Karpas-422 (cell line): ENCODE measurements at places on chromosomes 1 and 21. TPM values are rescaled to one million over a fixed set of nuclear protein-coding genes. Genes with fewer than 3 reads are reported as not detected.

- H3K4me3 ChIP-seq: no peak overlapping the region
- H3K27me3 ChIP-seq: no peaks in the 10 kb centered on the region
Measured at GRCh38 chr1:167441222-167441621, 77.1 kb downstream of the CD247 start.

DNA sequence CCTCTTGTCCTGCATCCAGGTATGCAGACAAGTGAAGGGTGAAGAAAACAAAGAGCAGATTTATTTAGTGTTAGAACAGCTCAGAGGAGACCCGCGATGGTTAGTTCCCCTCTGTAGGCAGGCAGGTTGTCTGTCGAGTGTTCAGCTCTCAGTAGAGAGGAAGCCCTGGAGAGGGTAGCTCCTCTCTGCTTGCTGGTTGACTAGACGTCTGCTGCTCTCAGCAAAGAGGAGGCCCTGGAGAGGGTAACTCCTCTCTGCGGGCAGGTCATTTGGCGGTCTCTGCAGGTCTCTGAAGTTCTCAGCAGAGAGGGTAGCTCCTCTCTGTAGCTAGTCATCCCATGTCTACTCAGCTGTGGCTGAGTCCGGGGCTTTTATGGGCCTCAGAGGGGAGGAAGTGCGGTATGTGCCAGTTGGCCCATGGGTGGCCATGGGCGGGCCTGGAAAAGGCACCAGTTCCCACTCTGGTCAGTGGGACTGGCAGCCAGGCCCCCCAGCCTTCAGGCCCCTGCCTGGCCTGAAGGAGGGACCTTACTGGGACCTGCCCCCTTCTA lies 13.4 kb downstream of the ZBTB40 start:
- no peak for DNase-seq
- H3K4me3 ChIP-seq: no peak overlapping the region
- H3K4me1 ChIP-seq: peaks cover 28% of the 10 kb centered on the region
- no peaks in the 10 kb centered on the region for H3K27me3 ChIP-seq

DNA sequence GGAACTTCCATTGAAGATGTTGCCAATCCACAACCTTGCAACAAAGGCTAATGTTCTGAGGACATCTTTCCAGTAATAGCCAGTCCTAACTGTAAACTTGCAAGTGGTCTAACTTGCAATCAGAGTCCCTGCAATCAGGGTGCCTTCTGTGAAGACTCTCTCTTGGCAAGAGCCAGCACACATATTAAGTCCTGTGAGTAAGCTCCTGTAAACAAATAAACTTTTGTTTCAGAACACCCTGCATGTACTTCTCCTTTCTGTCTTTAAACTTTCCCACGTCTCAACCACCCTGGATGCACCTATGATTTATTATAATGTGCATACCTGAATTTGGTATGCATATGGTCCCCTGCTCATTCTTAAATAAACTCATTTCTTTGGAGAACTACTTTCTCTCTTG lies 9.1 kb downstream of the GBP7 start:
- no peak overlapping the region for H3K4me3 ChIP-seq
- DNase-seq: no peak
- H3K36me3 ChIP-seq: no peaks in the 10 kb centered on the region
- H3K27ac ChIP-seq: no peak overlapping the region
- H3K4me1 ChIP-seq: no peaks in the 10 kb centered on the region

DNA sequence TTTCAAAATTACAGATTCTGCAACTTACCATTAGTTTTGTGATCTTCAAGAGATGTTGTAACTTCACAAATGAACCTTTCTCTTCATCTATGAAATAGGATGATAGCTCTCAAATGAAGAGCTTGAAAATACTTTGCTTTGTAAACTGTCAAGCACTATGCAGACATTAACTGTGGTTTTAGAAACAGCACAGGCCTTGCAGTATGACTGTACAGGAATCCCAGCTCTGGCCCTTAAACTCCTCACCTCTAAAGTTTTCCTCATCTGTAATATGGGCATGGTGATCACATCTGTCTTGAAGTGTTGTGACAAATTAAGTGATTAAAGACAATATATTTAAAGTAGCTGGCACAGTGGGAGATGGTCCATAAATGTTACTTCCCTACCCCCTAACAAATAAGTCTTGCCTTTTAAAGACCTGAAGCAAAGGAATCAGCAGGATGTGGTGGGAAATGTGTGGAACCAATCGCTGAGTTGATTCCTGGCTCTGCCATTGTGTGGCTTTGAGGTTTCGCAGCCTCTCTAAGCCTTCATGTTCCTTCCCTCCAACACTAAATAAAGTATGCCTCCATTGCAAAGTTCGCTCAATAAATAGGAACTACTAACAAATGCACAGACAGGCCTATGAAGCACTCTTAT lies 5.5 kb upstream of the PTP4A2 start:
- no peak overlapping the region for H3K27ac ChIP-seq
- H3K4me3 ChIP-seq: no peak overlapping the region
- H3K36me3 ChIP-seq: no peaks in the 10 kb centered on the region
- no peak for DNase-seq
- H3K4me1 ChIP-seq: peaks cover 29% of the 10 kb centered on the region

GRCh38 chr1:22754106-22754768 lies 43.6 kb downstream of the EPHB2 start:
- H3K4me3 ChIP-seq: peak overlapping the region; percentile 34; the same call in 1 of the 2 replicates
- no peak overlapping the region for H3K27ac ChIP-seq

DNA sequence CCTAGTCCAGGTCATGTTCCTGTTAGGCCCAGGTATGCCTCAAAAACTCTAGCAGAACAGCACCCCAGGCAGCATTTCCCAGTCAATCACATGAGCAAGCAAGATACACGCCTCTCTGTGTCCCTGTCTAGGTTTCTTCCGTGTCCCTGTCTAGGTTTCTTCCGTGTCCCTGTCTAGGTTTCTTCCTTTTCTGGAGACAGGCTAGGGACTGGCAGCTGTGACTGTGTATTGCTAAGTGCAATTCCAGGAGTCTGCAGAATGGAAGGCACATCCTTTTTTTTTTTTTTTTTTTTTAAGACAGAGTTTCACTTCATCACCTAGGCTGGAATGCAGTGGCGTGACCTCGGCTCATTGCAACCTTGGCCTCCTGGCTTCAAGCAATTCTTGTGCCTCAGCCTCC lies 77.6 kb downstream of the SETD4 start:
- H3K4me3 ChIP-seq: no peak overlapping the region
- H3K4me1 ChIP-seq: no peaks in the 10 kb centered on the region
- no peak for DNase-seq
- no peaks in the 10 kb centered on the region for H3K36me3 ChIP-seq
- H3K27me3 ChIP-seq: no peaks in the 10 kb centered on the region

GRCh38 chr1:232853994-232854797 lies 49.0 kb downstream of the MAP10 start:
- peak; percentile 57 for DNase-seq
- no peaks in the 10 kb centered on the region for H3K36me3 ChIP-seq
- 0 out of 2 replicates have a peak, but pooled peaks cover 4% of the 10 kb centered on the region for H3K27me3 ChIP-seq

DNA sequence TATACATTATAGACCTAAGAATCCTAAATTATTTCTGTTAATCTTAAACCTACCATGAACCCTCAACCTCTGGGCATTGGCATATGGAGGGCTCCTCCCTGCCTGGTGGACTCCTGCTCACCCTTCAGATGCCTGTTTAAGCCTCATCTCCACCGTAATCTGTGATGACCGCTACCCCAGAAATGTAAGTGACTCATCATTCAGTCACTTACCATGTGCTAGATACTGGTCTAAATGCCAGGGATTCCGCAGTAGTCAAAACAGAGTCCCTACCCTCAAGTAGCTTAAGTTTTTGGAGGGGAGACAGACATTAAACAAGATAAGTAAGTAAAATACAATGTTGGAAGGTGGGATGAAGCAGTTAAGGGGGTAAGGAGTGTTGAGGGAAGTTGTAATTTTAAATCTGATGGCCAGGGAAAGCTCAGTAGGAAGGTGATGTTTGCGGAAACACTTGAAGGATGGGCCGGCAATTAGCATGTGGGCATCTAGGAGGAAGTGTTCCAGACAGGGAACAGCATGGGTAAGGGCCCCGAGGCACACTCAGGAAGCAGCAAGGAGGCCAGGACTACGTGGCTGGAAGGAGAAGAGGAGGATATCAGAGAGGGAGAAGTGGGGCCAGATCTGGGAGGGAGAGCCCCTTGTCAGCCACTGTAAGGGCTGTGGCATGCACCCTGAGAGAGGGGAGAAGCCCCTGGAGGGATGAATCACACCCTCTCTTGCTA lies 141.7 kb upstream of the HOOK1 start:
- no peak overlapping the region for H3K4me3 ChIP-seq
- no peaks in the 10 kb centered on the region for H3K36me3 ChIP-seq
- no peak overlapping the region for H3K27ac ChIP-seq
- H3K4me1 ChIP-seq: no peaks in the 10 kb centered on the region
- no peaks in the 10 kb centered on the region for H3K27me3 ChIP-seq
- no peak for DNase-seq

GRCh38 chr1:59173721-59174120 lies 123.2 kb upstream of the FGGY start:
- no peak for DNase-seq
- no peaks in the 10 kb centered on the region for H3K27me3 ChIP-seq
- no peaks in the 10 kb centered on the region for H3K4me1 ChIP-seq
- H3K36me3 ChIP-seq: no peaks in the 10 kb centered on the region

DNA sequence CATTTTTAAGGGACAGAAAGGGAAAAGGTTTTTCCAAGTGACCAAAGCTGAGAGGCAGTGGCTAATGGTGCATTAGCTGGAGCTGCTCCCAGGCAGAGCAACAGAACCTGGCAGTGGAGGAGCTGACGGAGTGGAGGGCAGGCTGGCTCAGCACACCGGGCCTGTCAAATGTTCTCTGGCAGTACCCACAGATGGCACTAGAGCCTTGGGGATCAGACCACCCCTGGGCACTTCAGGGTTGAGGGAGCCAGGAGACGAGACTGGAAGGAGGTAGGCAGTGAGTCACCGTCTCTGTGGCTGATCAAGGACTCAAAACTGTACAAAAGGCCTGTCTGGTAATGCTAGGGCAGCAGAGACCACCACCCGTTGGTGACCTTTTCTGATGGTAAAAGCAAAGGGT lies 121.7 kb upstream of the KIAA0040 start:
- H3K27me3 ChIP-seq: 0 out of 2 replicates have a peak, but pooled peaks cover 3% of the 10 kb centered on the region
- H3K36me3 ChIP-seq: no peaks in the 10 kb centered on the region; the same call in 1 of the 2 replicates
- no peak overlapping the region for H3K27ac ChIP-seq
- no peak for DNase-seq
- H3K4me1 ChIP-seq: peaks cover 49% of the 10 kb centered on the region
- H3K4me3 ChIP-seq: no peak overlapping the region

The SLC16A4 gene
- total RNA-seq: 51.4 and 116 TPM in 2 replicates

The SYPL2 gene
- not detected in 2 replicates for total RNA-seq

The RIMKLA gene
- total RNA-seq: 1.1 and 2.1 TPM in 2 replicates
